SK-N-DZ (cell line): ENCODE measurements at places on chromosomes 2 and 18.

DNA sequence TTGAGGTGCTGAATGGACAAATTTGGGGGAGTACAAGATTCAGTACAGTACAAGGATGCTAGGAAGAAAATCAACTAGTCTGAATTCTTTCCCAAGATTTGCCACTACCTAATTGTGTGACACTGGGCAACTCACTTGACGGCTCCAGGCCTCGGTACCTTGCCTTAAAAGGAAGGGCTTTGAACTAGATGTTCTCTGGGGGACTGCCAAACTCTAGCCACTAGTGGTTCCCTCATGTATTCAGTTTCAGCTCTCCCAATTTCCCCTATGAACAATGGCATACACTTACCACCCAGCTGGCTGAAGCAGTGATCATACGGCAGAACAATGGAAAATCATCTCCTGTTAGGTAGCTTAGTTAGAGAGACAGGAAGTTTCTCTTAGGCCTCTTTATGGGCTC is 73.4 kb downstream of the VWC2L start:
- DNase-seq, result no peak

DNA sequence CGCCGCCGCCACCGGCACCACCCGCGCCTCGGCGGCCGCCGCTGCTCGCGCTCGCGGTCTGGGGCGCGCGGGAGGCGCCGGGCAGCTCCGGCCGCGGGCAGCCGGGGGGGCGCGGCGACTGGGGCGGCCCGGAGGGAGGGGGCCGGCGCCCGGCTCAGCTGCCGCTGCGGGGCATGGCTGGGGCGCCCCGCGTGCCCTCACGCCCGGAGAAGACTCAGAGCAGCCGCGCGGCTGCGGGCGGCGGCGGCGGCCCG is 295 bp downstream of the GAREM1 start:
- no peak for DNase-seq

DNA sequence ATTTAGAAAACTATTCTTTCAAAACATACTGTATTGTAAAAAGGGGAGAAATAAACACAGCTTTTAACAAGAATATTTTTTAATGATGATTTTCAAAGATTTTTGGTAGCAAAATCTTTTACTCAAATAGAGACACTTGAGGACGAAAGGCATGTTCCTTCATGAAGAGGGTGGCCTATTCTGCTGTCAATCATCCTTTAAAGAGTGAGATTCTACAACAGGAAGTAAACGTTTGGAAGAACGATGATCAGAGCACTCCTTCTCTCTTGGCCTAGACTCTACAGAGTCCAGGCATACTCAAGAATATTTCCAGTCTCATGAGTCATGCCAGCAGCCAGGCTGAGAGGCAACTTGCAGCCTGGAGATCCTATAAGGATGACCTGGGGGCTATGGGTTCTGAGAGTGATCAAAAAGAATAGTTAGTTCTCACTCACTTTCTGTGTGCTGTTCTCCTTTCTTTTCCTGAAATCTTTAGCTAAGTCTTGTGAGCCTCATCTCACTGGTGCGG is 62.4 kb upstream of the TCF4 start:
- no peak for DNase-seq

DNA sequence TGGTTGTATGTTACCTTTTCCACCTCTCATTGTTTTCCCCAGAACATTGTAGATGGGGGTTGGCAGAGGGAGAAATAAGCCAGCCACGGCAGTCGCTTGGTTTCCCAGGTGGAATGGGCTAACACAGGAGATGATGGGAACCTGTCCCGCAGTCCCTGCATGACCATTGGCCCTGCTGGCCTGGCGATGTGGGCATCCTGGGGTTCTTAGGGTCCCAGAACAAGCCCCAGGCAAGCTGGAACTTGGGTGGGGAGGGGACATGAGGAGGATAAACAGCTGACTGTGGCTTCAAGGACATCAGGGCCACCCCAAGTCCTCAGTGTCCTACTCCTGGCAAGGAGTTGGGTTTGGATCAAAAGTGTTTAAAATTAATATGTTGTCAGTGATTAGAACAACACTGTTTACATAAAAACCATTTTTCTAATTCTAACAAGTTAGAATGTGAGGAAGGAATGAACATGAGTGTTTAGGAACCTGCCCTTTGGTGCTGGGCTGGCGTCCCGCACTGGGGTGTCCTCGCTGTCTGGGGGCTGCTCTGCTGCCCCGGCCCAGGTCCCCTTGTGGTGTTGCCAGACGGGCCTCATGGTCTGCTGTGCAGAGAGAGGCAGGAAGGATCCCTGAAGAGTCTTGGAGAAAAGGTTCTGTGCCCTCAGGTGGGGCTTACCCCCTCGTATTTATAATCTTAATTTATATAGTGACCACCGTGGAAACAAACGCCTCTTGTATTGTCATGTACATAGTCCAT is 95.1 kb downstream of the USP40 start:
- DNase-seq, result no peak

GRCh38 chr2:10590742-10591141 is 99.0 kb downstream of the NOL10 start:
- no peak for DNase-seq

GRCh38 chr18:53909668-53910067 is 314.8 kb downstream of the MBD2 start:
- DNase-seq, result peak; percentile 3

DNA sequence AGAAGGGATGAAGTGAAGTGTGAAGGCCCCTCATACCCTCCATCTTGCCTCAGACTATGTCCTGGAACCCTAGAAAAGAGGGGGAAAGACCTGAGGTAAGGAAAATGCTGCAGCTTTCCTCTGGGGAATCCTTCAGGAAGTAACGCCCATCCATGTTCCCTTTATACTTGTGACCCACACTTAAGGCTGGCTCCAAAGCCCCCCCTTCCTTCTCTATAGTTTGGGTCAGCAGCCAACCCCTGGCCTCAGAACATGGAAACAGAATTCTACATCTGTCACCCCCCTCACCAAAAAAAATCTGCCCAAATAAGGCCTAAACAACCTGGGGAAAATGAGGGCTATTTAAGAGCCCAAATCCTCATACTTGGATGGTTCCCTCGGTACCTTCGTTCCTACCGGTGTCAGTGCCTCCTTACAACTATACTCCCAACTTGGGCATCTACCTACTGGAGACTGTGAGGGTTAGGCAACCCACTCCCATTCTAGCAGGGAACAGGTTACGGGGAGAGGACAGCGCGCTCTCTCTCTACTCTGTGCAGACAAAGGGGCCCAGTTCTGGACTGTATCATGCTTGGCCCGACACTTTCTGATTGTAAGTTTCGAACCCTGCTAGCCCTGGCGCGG is 689 bp downstream of the OST4 start:
- no peak for DNase-seq

GRCh38 chr18:27298214-27298804 is 113.2 kb upstream of the CHST9 start:
- DNase-seq, result peak; percentile 18

GRCh38 chr2:172464400-172465129 is 37.2 kb downstream of the ITGA6 start:
- DNase-seq, result no peak

GRCh38 chr2:42123426-42123825 is 45.7 kb upstream of the EML4 start:
- peak; percentile 35 for DNase-seq

- no peak for DNase-seq
Observed at GRCh38 chr2:29035016-29035745, 39.1 kb downstream of the PCARE start.
